ENCODE measurements at places on chromosomes 1 and 21. TPM values are rescaled to one million over a fixed set of nuclear protein-coding genes. Genes with fewer than 3 reads are reported as not detected.

DNA sequence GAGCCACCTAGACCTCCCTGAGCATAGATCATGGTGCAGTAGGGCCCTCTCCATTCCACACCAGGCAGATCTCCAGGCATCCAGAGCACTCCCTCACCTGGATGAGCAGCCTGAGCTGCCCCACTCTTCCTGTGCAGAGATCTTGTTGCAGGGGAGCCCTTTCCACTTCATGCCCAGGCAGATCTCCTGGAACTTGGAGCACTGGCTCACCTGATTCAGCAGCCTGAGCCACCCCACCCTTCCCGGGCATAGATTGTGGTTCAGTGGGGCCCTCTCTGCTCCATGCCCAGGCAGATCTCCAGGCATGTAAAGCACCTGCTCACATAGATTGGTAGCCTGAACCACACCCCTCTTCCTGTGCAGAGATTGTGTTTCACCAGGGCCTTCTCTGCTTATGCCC lies 78.0 kb downstream of the SEC16B start:
- DNase-seq: no peak

DNA sequence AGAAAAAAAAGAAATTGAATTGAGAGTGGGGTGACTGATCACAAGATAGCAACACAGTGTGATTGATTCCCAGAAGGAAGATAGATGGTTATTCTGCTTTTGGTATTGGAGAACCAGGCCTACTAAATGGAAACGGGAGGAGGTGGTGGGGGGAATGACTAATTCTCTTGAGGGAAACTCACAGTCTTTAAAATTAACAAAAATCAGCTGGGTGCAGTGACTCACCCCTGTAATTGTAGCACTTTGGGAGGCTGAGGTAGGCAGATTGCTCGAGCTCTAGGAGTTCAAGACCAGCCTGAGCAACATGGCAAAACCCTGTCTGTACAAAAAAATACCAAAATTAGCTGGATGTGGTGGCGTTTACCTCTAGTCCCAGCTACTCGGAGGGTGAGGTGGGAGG lies 134.6 kb upstream of the PDE4B start:
- DNase-seq: no peak

GRCh38 chr1:155192346-155193274 lies 15.1 kb downstream of the THBS3 start:
- DNase-seq: peak; percentile 53

DNA sequence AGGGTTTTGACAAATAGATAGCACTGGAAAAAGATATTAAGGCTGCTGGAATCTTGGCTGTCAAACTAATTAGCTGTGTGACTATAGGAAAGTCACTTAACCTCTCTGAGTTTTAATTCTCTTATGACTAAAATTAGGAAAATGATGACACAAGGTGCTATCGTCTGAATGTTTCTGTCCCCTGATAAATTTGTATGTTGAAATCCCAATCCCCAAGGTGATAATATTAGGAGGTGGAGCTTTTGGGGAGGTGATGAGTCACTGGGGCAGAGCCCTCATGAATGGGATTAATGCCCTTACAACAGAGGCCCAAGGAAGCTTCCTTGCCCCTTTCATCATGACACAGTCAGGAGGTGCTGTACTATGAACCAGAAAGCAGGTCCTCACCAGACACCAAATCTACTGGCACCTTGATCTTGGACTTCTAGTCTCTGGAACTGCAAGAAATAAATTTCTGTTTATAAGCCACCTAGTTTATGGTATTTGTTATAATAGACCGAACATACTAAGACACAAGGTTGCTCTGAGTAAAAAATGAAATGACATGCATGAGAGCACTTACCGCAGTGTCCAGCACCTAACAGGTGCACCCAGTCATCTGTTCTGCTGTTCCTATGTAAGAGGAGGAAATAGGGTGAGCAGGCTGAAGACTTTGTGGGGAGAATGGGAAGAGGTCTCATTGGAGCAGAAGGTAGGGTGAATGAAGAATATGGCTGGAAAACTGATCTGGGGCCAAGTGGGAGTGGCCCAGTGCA lies 26.3 kb upstream of the DISP1 start:
- DNase-seq: no peak

GRCh38 chr1:228148935-228149405 lies 760 bp upstream of the GJC2 start:
- peak; percentile 30 for DNase-seq

GRCh38 chr21:34644825-34645224 lies 24.0 kb upstream of the CLIC6 start:
- DNase-seq: no peak

DNA sequence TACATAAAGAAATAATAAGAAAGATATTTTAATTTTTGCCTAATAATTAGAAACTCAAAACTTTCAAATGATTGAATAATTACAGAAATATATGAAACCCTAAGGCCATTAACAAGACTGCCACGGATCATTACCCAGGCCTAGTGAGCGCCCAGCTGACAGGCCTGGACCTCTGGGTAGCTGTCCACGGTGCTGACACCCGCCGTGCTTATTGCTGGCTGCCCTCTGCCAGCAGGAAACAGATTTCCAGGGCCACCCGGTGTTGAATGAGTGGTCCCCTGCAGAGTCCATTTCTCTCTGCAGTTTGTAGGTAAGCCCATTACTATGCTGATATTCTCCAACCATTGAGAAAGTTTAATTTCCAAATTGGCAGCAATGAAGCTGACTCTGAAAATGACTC lies 254.4 kb upstream of the GJB5 start:
- DNase-seq: peak; percentile 44

DNA sequence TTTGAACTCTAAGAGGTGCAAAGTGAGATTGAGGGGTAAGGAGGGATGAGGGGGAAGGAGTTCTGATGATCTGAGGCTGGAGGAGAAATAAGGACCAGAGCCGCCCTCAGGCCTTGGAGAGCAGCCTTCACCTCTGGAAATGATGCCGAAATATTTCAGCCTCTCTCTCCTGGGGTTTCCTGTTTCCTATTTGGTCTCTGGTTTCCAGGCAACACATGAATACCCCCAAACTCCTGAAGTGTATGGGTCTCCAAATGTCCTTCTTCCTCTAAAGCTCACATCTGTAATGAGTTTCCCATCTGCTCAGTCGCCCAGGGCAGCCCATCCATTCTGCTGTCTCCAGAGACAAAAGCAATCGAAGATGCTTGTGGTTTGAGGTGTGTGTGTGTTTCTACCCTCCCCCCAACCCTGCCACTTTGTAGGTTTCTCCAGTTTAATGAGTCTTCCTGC lies 52.0 kb upstream of the FAM20B start:
- no peak for DNase-seq

The TXNIP gene
- 38.6 TPM for total RNA-seq

The S100A7 gene
- total RNA-seq: not detected

The ITGB3BP gene
- 23.6 TPM for total RNA-seq

The FCRL2 gene
- not detected for total RNA-seq

The UMODL1 gene
- 0.21 TPM for total RNA-seq

The GORAB gene
- 11.0 TPM for total RNA-seq

The MIS18A gene
- 27.5 TPM for total RNA-seq

The NTNG1 gene
- not detected for total RNA-seq

The DISP1 gene
- 6.6 TPM for total RNA-seq

The DMBX1 gene
- not detected for total RNA-seq

Data from Caco-2 (cell line).